ENCODE measurements at places on chromosomes 1 and 21. TPM values are rescaled to one million over a fixed set of nuclear protein-coding genes. Genes with fewer than 3 reads are reported as not detected.

DNA sequence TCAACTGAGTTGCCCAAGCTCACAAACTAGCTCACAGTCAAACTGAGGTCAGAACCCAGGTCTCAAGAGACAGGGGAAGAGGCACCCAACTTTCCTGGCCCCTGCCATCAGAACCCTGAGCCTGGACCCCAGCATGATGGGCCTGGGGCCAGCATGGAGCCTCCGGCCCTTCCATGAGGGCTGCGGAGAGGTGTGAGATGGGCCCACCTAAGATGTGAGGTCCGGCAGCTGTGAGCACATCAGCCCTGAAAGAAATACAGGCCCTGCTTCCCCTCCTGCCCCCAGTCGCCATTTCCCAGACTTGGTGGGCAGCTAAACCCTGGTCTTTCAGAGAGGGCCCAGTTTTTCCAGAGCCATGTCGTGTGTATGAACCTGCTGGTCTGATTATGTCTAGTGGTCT lies 30.6 kb downstream of the QSOX1 start:
- no peak for DNase-seq
- H3K27me3 ChIP-seq: no peaks in the 10 kb centered on the region
- no peak overlapping the region for H3K27ac ChIP-seq
- no peak overlapping the region for H3K4me3 ChIP-seq

LCE3D gene
- not detected for total RNA-seq

- DNase-seq: peak; percentile 93
- H3K36me3 ChIP-seq: peaks cover 16% of the 10 kb centered on the region
- H3K4me3 ChIP-seq: peak overlapping the region; percentile 60
Measured at GRCh38 chr1:6385488-6386191, 7.9 kb downstream of the ACOT7 start.

OR2AK2 gene
- total RNA-seq: not detected

- no peaks in the 10 kb centered on the region for H3K27me3 ChIP-seq
- no peak overlapping the region for H3K4me3 ChIP-seq
- peaks cover 48% of the 10 kb centered on the region for H3K36me3 ChIP-seq
- no peaks in the 10 kb centered on the region for H3K4me1 ChIP-seq
Measured at GRCh38 chr1:112454316-112454715, 54.4 kb upstream of the WNT2B start.

DNA sequence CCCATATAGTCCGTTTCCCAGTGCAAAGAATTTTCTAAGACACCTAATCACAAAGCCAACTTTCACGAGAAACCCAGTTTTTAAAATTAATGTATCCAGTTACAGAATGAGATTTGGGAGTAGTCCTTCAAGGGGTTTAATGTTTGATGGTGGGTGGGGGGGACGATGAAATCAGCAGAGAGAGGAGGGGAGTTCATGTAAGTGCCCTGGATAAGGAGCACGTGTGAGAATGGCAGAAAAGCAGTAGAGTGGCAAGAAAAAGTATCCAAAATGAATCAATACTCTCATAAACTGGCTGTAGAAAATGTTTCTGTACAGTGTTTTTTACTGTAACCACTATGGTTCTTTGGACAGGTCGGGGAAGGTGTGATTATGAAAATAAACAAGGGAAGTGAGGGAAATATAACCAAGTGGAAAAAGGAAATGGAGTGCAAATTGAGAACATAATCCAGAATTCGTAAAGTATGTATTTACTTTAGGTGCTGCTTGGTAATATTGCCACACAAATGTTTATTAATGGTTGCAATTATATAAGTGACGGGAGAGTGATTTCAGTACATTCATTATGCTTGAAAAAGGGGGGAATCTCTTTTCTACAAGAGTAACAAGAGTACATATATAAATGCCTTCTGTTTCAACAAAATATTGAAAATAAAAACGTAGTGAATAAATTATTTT lies 118.7 kb upstream of the RRP15 start:
- H3K4me1 ChIP-seq: no peaks in the 10 kb centered on the region
- H3K27ac ChIP-seq: no peak overlapping the region
- no peak for DNase-seq
- no peaks in the 10 kb centered on the region for H3K27me3 ChIP-seq
- H3K36me3 ChIP-seq: no peaks in the 10 kb centered on the region
- peak overlapping the region; percentile 97 for H3K4me3 ChIP-seq

GRCh38 chr1:22976127-22976460 lies 3.4 kb upstream of the LACTBL1 start:
- H3K27me3 ChIP-seq: no peaks in the 10 kb centered on the region
- no peak overlapping the region for H3K4me3 ChIP-seq
- no peaks in the 10 kb centered on the region for H3K4me1 ChIP-seq
- no peak overlapping the region for H3K27ac ChIP-seq
- no peak for DNase-seq

OR2G6 gene
- total RNA-seq: not detected

DNA sequence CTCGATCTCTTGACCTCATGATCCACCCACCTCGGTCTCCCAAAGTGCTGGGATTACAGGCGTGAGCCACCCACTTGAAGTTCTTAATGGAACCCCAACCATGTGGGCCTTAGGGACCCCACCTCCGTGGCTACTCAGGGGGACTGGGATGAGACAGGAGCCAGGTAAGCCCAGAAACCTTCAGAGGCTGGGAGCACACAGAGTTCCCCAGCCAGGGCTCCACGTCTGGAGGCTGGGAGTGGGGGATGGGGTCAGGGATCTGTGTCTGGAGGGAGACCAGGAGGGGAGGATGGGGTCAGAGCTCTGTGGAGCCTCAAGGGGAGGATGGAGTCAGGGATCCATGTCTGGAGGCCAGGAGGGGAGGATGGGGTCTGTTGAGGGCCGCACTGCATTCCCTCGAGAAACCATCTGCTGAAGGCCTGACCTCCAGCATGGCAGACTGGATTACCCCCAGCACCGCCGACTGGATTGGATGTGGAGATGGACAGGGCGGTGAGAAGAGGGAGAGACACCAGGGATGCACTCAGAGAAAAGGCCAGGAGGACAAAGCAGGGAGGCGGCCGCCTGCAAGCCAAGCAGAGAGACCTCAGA lies 2.1 kb upstream of the FTCD start:
- DNase-seq: peak; percentile 12
- no peak overlapping the region for H3K27ac ChIP-seq
- no peaks in the 10 kb centered on the region for H3K4me1 ChIP-seq
- peaks cover 24% of the 10 kb centered on the region for H3K36me3 ChIP-seq

DNA sequence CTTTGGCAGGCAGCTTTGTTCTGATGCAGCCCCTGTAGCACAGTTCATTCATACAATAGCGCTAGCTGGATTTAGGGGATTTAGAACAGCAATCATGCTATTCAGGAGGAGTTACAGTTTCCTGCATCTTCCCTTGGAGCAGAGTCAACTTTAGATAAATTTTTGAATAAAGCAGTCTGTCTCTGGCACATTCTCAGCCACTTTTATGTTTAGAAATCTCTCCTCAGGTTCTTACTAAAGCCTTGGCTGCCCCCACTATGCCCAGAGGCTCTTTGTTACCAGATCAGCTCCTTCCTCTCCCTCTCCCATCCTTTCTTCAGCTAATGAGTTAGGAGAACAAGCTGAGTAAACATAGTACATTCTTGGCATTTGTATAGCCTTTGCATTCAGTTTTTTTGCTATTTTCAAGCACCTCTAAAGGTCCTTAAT lies 17.0 kb upstream of the PIGC start:
- H3K4me3 ChIP-seq: no peak overlapping the region
- H3K4me1 ChIP-seq: no peaks in the 10 kb centered on the region
- H3K36me3 ChIP-seq: no peaks in the 10 kb centered on the region
- no peaks in the 10 kb centered on the region for H3K27me3 ChIP-seq
- no peak for DNase-seq
- H3K27ac ChIP-seq: no peak overlapping the region

- no peak overlapping the region for H3K27ac ChIP-seq
- DNase-seq: peak; percentile 80
- no peak overlapping the region for H3K4me3 ChIP-seq
Measured at GRCh38 chr21:46661211-46661625, 25.7 kb downstream of the PRMT2 start.

MIXL1 gene
- total RNA-seq: 4.7 TPM

GRCh38 chr1:181189245-181189644 lies 100.7 kb downstream of the IER5 start:
- H3K27ac ChIP-seq: no peak overlapping the region
- H3K36me3 ChIP-seq: peaks cover 5% of the 10 kb centered on the region
- no peaks in the 10 kb centered on the region for H3K27me3 ChIP-seq

MLLT11 gene
- 13.0 TPM for total RNA-seq

GRCh38 chr1:115402753-115403184 lies 64.7 kb upstream of the NGF start:
- no peaks in the 10 kb centered on the region for H3K36me3 ChIP-seq
- no peaks in the 10 kb centered on the region for H3K4me1 ChIP-seq
- no peak overlapping the region for H3K4me3 ChIP-seq
- no peaks in the 10 kb centered on the region for H3K27me3 ChIP-seq
- H3K27ac ChIP-seq: no peak overlapping the region
- no peak for DNase-seq

- no peak overlapping the region for H3K4me3 ChIP-seq
- H3K4me1 ChIP-seq: peaks cover 4% of the 10 kb centered on the region
Measured at GRCh38 chr1:172185996-172186395, 234.5 kb upstream of the C1orf105 start.

- no peak overlapping the region for H3K27ac ChIP-seq
- no peaks in the 10 kb centered on the region for H3K36me3 ChIP-seq
- H3K4me3 ChIP-seq: no peak overlapping the region
- H3K27me3 ChIP-seq: no peaks in the 10 kb centered on the region
- H3K4me1 ChIP-seq: no peaks in the 10 kb centered on the region
- no peak for DNase-seq
Measured at GRCh38 chr1:244316407-244316806, 135.3 kb downstream of the ADSS2 start.

- no peaks in the 10 kb centered on the region for H3K4me1 ChIP-seq
- H3K36me3 ChIP-seq: no peaks in the 10 kb centered on the region
Measured at GRCh38 chr1:212485913-212486618, 53.3 kb downstream of the NENF start.

DNA sequence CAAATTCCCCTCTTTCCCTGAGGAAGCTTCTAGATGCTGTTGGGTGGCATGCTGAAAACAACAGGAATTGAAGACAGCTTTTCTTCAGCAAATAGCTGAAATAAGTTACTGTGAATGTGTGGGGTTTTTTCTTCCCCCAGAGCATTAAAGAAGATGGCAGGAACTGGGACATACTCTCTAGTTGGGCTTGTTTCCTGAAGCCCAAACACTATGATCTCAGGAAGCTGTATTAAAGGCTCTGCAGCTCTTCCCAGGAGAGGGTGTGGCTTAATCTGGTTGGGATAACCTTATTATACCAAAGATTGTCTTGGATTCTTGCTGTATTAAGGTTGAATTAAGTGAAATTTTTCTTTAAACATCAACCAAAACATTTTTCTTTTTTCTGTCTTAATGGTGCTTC lies 64.9 kb upstream of the LMO4 start:
- H3K36me3 ChIP-seq: no peaks in the 10 kb centered on the region
- H3K4me3 ChIP-seq: no peak overlapping the region
- no peak overlapping the region for H3K27ac ChIP-seq
- DNase-seq: no peak
- H3K27me3 ChIP-seq: no peaks in the 10 kb centered on the region

GRCh38 chr1:34612091-34612827 lies 142.6 kb upstream of the GJB5 start:
- H3K27me3 ChIP-seq: no peaks in the 10 kb centered on the region
- DNase-seq: no peak
- no peak overlapping the region for H3K4me3 ChIP-seq

GRCh38 chr1:17310068-17310640 lies 2.2 kb downstream of the PADI4 start:
- no peaks in the 10 kb centered on the region for H3K27me3 ChIP-seq
- H3K4me3 ChIP-seq: no peak overlapping the region
- no peaks in the 10 kb centered on the region for H3K36me3 ChIP-seq
- peaks cover 3% of the 10 kb centered on the region for H3K4me1 ChIP-seq

GRCh38 chr1:3111348-3112021 lies 42.5 kb downstream of the PRDM16 start:
- DNase-seq: no peak
- H3K27ac ChIP-seq: no peak overlapping the region
- H3K4me1 ChIP-seq: no peaks in the 10 kb centered on the region

- DNase-seq: no peak
- peaks cover 19% of the 10 kb centered on the region for H3K4me1 ChIP-seq
- H3K4me3 ChIP-seq: peak overlapping the region; percentile 99
- no peaks in the 10 kb centered on the region for H3K27me3 ChIP-seq
Measured at GRCh38 chr1:42957880-42958487, 684 bp downstream of the SLC2A1 start.

DNA sequence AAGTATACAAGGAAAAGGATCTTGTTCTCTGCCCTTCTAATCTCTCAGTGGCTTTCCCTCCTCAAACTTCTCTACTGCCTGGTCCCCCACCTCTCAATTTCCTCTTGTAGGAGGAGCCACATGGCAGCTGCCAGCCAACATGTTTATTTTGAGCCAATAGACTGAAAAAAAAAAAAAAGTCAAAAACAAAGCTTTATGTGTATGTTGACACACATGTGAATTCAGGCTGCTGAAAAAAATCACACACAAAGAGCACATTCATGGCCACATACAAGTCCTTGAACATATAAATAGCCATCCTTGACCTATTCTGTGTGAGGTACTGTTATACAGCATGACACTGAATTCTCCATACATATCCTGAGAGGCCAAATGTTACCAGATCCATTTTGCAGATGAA lies 3.7 kb downstream of the PTPN14 start:
- DNase-seq: no peak
- no peaks in the 10 kb centered on the region for H3K36me3 ChIP-seq
- H3K4me1 ChIP-seq: peaks cover 10% of the 10 kb centered on the region
- no peak overlapping the region for H3K27ac ChIP-seq

DNA sequence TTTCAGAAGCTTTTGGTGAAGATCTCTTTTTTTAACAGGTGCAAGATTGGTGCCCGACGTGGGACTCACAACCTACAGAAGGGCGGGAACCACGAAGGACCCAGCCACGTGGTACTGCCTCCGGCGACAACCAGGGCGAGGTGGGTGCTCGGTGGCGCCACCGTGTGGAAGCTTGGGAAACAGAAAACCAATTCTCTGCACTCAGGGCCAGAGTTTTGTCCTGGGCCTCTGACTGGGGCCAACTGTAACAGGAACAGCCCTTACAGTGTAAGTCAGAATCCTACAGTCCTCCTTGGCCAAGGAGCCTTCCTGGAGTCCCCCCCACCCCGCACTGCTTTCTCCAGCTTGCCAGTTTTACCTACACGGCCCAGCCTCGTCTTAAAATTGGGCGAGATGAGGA lies 11.6 kb upstream of the S100A7A start:
- H3K4me3 ChIP-seq: no peak overlapping the region
- peak; percentile 73 for DNase-seq
- H3K27ac ChIP-seq: no peak overlapping the region
- H3K4me1 ChIP-seq: peaks cover 3% of the 10 kb centered on the region
- H3K27me3 ChIP-seq: no peaks in the 10 kb centered on the region
- peaks cover 3% of the 10 kb centered on the region for H3K36me3 ChIP-seq

DNA sequence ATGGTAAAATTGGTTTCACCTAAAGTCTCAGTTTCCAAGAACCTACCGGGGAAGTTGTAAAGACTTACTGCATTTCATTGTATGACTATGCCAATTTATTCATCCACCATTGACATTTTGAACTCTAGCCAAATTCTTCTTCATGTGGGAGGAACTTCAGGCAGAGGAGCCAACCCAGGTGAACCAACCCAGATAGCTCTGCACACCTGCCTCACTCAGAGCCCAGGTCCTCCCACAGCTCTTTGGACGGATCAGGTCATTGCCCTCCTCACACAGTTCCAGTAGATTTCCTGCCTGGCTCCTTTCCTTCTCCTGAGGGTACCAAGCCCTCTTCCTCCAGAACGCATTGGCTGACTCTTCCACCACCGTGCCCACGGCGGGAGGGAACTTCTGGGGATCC lies 121.7 kb downstream of the DTL start:
- peaks cover 2% of the 10 kb centered on the region for H3K36me3 ChIP-seq
- H3K27me3 ChIP-seq: no peaks in the 10 kb centered on the region
- no peaks in the 10 kb centered on the region for H3K4me1 ChIP-seq
- H3K27ac ChIP-seq: no peak overlapping the region
- no peak overlapping the region for H3K4me3 ChIP-seq
- DNase-seq: no peak

GRCh38 chr21:35508139-35508888 lies 459.2 kb upstream of the RUNX1 start:
- H3K27ac ChIP-seq: no peak overlapping the region
- H3K36me3 ChIP-seq: no peaks in the 10 kb centered on the region
- DNase-seq: peak; percentile 56
- no peaks in the 10 kb centered on the region for H3K27me3 ChIP-seq

Measured in H9 (cell line).